D721Med (cell line): ENCODE measurements at places on chromosomes 4 and X.

DNA sequence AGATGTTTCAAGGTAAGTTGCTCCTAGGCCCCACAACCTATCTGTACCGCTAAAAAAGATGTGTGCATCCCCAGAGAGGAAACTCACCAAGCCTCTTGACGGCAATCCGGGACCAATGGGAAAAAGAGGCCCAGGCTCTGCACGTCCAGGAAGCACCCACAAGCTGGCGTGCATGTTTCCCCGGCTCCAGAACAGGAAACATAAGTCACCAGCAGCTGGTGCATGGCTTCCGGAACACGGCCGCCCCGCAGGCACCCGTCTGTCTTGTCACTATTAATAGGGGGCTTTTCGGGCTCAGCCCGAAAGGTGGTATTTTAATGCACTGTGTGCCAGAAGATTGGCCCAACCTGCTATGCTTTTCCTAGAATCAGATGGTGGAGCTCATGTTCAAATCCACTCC is 22.2 kb downstream of the CRMP1 start:
- DNase-seq = no peak

DNA sequence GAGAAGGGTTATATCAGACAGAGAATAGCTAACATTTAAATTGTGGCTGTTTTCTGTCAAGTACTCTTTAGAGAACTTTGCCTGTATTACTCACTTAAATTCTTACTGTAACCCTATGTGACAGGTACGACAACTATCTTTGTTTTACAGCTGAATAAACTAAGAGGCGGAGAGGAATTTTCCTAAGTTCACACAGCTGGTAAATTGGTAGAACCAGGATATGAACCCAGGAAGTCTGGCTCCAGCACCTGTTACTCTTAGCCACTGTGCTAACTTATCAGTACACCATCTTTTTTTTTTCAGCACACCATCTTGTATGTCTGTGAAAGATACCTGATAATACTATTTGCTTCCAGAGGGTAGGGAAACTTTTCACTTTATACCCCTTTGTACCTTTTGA is 2.0 kb upstream of the SYP start:
- no peak for DNase-seq

DNA sequence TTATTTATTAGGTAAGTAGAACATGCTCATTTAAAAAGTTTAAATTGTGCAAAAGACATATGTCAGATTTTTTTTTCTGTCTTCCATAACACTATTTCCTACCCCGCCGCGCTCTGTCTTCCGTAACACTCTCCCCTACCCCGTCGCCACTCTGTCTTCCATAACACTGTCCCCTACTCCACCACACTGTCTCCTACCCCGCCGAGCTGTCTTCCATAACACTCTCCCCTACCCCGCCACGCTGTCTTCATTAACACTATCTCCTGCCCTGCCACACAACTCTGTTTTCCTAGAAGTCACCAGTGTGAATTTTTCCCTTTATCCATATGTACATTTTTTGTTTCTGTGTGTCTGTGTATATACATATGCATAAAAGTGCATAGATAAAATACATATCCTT is 4.4 kb downstream of the MSMO1 start:
- DNase-seq = no peak

- no peak for DNase-seq
Measured at GRCh38 chrX:133698298-133698697, 283.0 kb upstream of the GPC4 start.

DNA sequence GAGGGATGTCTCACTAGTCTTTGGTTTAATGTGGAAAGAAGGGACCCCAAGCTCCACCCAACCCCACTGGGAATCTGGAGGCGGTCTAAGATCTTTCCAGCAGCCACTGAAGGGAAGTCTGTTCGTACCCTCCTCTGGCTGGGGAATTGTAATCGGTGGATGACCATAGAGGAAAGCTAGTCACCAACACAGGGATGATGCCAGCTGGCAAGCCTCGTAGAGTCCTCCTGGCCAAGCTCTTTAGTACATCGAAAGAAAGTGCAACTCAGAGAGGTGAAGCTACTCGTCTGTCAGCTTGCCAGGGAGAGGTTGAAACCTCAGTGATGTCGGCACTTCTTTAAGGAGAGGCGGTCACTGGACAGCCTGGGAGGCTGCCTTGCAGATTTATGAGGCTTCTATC is 58.7 kb downstream of the MAMLD1 start:
- DNase-seq = no peak

- no peak for DNase-seq
Measured at GRCh38 chrX:40104630-40104984, 6.8 kb upstream of the BCOR start.
